ENCODE measurements at places on chromosomes 3 and 15.
A peak's percentile ranks its signal among the peaks of the same experiment; 100 is the strongest.

- DNase-seq: no peak
Observed at GRCh38 chr3:5330152-5330810, 142.8 kb downstream of the EDEM1 start.

DNA sequence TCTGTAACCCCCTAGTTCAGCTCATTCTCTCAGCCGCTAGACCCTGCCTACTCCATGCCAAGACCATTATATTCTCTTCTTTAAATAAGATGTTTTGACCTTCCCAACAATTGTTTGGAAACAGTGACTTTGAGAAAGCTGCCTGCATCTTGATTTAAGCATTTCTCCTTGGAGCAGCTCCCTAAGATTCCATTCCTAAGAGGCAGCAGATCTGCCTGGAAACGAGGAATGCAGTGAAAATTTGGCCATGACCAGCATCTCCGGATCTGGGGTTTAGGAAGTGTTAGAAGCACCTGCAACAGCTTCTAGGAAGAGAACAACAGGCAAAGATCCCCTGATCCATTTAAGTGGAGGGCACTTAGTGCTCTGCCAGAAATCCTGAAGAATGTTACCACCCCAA, 235.7 kb downstream of the NTRK3 start:
- no peak for DNase-seq

- no peak for DNase-seq
Observed at GRCh38 chr3:188188911-188189310, 35.0 kb downstream of the LPP start.

GRCh38 chr3:130707902-130708601, 38.6 kb downstream of the PIK3R4 start:
- DNase-seq: no peak

- DNase-seq: no peak
Observed at GRCh38 chr15:80179025-80179759, 26.4 kb downstream of the FAH start.

DNA sequence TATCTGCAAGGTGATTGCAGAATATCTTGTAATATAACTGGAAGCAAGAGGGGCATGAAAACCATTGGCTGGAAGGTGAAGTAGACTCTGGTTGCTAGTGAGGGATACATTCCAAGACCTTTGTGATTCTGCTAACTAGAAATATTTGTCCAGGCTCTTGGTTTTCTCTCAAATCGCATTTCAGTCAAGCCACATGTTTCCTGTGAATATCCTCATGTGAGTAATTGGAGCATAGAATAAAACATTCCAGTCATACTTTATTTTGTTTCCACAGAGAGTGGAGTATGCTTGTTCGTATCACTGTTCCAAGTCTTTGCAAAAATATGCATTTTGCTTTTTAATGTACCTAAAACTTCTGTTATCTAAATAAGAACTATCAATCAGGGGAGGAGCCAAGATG, 850.0 kb downstream of the EPHA3 start:
- DNase-seq: no peak

GRCh38 chr3:155995525-155996370, 124.6 kb upstream of the KCNAB1 start:
- peak; percentile 29 for DNase-seq

DNA sequence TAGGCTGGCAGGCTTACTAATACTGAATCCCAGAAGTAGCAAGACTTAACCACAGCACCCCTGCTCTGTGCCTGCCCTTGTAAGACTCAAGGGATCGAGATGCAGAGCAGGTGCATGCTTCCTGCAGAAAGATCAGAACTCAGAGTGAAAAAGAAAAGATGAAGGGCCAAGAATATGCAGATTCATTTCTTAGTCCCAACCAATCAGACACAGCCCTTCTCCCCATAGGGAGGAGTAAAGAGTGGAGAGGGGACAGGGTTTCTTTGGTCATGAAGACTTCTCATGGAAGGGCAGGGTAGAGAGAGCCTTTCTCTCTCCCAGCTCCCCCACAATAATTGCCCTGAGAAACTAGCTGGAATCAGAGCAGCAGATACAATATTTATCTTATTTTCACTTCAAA, 105.6 kb upstream of the MB21D2 start:
- no peak for DNase-seq

- no peak for DNase-seq
Observed at GRCh38 chr3:67657192-67657591, 2.8 kb upstream of the SUCLG2 start.

DNA sequence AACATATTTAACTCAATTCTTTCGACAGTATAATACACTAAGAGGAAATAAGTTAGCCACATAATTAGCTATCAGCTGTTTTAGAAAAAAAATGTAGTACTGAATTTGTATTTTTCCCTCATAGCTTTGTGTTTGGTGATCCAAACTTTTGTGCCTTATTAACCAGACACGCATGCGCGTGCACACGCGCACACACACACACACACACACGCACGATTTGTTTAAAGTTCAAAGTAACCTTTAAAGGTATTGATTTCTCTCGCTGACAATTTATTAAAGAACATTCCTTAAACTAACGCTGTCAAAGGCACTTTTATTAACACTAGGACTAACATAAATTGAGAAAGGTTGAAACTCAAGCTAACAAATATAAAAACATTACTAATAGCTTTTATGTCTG, 198.9 kb downstream of the ROBO1 start:
- no peak for DNase-seq

DNA sequence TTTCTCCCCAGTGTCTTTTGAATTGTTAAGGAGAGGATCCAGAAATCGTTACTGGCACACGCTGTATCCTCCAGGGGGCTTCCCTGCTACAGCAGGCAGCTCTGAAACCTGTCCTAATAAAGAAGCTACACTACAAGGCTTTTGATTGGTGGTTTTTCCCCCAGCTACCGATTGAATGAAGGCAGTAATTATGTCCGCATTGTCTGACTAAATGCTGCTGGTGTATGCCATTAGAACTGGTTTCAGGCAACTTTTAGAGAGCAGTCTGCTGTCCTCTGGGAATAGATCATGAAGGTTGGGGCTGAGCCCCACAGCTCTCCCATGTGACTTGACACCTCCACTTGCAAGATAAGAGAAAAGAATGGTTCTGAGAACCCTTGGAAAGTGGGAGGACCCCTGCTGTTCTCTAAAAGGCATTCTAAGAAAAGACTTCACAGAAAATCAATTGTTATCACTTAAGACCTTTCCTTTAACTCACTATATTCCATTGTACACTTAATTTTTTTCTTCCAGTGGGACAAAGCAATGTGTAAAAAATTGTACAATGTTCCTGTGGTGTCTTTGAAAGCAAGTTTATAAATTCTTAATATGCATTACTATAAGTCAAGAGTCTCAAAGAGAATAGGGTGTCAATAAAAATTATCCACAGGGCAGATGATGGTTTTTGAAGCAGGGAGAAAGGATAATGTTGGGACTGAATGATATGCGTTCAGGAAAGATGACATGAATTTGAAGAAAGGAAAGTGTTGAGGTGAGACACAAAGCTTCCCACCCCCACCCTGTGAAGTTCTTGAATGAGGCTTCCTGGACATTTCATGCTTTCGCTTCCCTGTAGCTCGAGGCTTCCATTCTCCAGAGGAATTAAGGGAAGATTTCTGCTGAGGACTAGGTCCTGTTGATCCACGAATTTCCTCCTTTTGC, 53.0 kb upstream of the DAZL start:
- DNase-seq: no peak

DNA sequence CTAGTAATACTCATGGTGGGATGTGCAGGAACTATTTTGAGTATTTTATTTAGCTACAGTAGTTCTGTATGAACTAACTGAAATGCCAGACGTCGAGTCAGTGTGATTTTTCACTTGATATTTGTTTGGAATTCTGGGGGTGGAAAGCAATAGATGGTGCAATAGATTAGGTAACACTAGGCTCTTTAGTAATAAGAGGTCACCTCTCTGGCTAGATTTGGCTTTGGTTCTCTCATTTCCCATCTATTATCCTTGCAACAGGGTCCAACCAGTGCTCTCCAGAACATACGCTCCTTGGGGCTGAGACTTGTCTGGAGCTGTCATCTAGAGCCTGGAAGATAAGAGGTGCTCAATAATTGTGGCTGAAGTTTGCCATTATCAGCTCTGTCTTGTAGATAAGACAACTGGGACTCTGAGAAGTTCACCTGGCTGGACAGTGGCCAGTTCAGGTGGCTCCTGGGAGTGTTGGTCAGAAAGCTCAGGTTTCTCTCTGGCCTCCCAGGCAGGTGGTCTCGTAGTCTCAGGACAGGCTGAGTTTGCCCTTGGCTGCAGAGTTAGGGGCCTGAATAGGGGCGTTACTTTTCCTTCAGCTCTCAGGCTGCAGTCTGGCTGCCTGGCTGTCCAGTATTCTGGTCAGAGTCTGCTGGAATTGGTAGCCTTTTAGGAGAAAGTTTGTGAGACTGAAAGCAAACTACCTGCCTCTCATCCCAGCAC, 277.5 kb upstream of the RGMA start:
- DNase-seq: no peak

DNA sequence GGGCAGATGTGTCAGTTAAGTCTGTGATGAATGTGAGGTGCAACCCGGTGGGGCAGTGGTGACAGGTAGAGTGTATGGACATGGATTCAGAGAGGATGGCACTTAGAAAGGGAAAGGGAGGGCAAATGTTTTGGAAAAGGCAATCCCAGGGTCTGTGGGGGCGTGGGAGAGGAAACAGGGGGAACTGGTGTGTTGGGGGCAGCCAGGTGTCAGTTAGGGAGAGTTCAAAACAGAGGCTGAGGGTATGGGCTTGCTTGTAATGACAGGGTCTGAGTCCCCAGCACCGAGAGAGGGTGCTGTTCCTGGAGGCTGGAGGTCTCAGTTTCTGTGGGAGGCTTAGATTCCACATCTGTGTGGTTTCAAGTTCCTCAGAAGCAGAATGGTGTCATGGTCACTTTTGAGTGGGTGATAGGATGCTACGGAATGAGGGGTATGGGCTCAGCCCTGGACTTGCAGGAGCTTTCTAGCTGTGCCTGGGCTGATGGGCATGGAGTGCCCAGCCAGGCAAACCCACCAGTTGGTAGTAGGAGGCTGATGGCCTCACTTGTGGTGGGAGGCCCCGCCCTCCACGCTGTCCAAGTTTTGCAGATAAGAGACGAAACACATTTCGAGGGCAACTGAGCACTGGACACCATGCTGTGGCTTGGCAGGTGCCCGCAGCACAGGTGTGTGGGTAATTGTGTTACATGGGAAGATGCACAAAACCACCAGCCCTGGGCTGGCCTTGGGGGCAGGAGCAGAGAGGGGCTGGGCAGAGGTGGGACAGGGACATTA, 209.4 kb downstream of the RPLP1 start:
- DNase-seq: no peak

DNA sequence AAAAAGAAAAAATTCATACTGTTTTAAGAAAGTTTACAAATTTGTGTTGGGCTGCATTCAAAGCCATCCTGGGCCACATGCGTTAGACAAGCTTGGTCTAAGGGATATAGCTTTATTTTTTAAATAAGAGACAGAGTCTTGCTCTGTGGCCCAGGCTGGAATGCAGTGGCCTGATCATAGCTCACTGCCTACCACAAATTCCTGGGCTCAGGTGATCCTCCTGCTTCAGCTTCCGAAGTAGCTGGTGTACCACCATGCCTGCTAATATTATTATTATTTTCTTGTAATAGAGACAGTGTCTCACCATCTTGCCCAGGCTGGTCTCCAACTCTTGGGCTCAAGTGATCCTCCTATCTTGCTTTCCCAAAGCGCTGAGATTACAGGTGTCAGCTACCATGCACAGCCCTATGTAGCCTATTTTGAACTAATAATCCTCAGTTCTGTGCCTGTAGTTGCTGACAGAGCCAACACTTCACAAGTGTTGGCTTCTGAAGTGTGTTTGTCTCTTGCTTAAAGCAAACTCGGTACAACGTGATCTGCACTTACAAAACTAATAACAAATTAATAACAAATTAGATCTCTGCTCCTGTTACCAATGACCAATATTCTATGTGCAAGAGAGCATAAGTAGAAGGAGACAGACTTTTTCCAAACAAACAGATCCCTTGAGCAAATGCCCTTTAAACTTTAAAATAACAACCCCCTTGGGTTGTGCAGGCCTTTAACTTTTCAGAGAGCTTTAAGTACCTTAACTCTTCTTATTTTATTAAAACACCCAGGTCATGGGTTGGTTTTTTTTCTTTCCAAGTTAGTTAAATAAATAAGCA, 135.2 kb downstream of the VGLL4 start:
- no peak for DNase-seq

- no peak for DNase-seq
Observed at GRCh38 chr3:152205097-152205593, 63.6 kb upstream of the MBNL1 start.

GRCh38 chr3:184730924-184731323, 19.1 kb upstream of the MAGEF1 start:
- no peak for DNase-seq

DNA sequence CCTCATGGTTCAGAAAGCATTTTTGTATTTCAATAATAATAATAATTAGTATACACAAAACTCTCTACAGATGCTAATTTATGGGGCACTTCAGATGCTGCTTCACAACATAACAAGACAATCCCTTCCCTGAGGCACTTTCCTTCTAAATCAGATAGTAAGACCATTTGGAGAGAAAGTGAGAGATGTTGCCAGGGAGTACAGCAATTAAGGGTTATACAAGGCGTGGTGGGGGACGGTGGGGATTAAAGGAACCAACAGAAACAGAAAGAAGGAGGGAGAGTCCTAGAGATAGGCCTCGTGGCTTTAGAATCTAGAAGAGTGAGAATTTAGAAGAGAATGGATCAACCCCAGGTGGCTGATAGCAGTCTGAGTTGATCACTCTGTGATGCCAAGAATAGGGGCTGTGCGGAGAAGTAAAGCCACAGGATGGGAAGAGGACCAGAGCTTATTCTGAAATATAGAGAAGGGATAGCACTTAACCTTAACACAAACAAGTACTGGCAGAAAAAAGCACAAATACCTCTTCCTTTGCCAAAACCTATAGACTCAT, 76.9 kb downstream of the ETFA start:
- peak; percentile 12 for DNase-seq

GRCh38 chr3:32815841-32816438, 1.9 kb upstream of the TRIM71 start:
- no peak for DNase-seq

DNA sequence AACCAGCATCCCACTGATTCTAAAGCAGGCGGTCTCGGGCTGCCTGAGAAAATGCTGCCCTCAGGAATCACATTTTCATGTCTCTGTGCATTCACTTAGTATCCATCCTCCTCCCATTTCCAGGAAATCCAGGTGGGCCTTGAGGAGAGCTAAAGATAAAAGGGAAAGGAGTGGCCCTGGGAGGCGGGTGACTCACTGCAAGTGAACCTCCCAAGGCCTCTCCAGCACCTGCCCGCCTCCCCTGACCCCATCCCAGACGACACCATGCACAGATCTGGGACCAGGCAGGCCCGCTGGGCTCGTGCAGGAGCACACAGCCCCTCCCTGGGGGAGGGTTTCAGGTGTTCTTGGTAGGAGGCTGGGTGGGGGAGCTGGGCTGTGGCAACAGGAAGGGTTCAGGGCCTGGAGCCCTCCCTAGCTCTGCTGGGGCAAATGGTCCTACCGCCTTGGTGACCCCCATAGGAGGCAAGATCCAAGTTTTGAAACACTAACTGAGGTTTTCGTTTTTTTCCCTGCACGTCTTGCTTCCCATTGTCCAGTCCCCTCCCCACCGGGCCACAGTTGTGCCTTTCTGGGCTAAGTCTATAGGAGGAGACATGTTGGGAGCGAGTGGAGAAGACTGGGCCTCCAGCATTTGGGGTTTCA, 22.2 kb downstream of the MELTF start:
- DNase-seq: peak; percentile 56

GRCh38 chr15:79978655-79979514, 7.9 kb upstream of the BCL2A1 start:
- DNase-seq: peak; percentile 61

All from small intestine (tissue), 16 donors.